ENCODE measurements at places on chromosomes 11 and 22.

DNA sequence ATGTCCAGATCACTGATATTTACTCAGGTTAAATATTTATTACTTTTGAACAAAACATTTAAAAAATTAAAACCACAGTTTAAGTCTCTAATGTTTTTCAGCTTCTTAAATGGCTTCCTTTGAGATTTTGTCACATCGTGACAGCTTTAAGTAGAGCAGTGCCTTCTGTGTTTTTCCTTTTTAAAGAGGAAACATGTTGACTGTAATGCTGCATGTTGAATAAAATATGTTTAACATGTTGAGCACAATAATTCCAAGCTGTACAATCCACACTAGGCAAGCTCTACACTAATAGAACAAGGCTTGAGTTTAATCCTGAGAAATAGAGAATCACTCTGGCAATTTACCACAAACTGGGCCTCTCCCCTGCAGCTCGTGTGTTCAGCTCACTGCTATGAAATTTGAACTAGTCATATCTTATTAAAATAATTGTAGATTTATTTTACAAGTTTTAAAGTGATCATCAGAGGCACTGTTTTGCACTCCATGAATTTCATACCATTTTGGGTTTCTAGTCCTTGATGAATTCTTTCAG, 368.3 kb downstream of the SOX6 start:
- DNase-seq = no peak

GRCh38 chr22:50244420-50245213, at the start of gene TUBGCP6:
TUBGCP6 (minus strand) TSS chr22:50245023; CDS start chr22:50244459, 564 bp downstream.
- DNase-seq = peak; percentile 93

DNA sequence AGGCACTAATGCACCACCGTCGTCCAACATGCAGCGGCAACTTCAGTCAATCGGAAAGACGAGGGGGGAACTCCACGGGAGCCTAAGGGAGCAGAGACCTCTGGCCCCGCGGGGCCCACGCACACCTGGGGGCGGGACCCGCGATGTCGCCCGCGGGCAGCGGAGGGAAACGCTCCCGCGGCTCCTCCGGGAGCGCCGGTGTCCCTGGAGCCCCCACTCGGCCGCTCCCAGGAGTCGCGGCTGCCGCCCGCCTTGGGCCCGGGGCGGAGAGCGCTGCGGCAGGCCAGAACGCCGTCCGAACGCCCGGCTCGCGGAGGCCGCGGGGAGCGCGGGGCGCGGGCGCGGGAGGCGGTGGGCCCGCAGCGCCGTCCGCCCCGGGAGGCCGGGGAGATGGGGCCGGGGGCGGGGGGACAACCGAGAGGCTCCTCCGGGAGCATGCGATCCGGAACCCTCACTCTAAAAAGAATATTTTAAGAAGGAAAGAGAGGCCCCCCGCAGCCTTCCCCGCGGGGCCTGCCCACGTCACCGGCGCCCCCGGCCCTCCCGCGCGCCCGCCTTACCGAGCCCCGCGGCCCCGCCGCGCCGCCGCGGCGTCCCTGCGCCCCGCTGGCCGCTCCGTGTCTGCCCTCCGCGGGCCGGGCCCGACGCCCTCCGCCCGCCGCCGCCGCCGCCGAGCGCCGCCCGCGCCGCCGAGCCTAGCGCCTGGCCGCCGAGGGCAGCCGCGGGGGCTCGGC, 86.6 kb upstream of the ARHGAP32 start:
- DNase-seq = no peak

GRCh38 chr11:40514124-40514523, 945.3 kb downstream of the LRRC4C start:
- DNase-seq = no peak

DNA sequence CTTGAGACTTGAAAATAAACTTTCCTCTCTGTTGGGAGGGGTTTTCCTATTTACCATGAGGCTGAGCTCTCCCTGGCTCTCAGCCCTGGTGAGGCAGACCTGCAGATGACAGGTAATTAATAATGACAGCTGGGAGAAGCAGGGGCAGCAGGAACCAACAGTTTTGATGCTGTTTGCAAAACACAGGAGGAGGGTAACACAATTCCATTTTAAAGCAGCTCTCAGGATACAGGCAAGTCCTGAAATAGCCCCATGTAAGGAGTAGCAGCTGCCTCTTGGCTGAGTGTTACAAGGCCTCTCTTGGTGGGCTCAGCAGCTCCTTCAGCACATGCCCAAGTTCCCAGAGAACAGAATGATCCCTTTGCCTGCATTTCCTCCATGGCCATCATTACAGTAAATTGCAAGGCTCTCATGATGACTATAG, 13.3 kb downstream of the PARVA start:
- no peak for DNase-seq

GRCh38 chr22:28155808-28156207, 236.8 kb upstream of the PITPNB start:
- DNase-seq = no peak

- no peak for DNase-seq
These were observed 647 bp upstream of the ZW10 start for GRCh38 chr11:113774174-113774503.

GRCh38 chr11:47986219-47986618, 5.9 kb downstream of the PTPRJ start:
- no peak for DNase-seq

- no peak for DNase-seq
These were observed 1.8 kb downstream of the TLCD5 start for GRCh38 chr11:120326845-120327281.

DNA sequence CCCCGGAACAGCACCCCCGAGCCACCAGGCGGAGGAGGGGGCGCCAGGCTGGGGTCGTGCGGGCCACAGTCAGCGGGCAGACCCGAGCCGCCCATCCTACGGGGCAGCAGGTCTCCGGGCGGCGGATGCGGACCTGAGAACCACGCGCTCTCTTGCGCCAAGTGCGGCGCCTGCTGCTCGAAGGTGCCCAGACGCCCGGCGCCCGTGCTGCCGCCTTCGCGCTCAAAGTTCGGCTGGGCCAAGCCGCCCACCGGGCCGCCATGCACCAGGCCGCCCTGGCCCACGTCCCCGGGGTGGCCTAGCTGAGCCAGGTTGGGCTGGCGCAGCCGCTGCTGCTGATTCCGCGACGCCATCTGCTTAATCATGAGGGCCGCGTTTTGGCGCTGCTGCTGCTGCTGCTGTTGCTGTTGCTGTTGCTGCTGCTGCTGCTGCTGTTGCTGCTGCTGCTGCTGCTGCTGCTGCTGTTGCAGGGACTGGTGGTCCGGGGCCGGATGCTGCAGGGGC, 3.0 kb downstream of the MN1 start:
- DNase-seq = no peak

GRCh38 chr11:63667995-63668795, 3.0 kb downstream of the ATL3 start:
- DNase-seq = no peak

DNA sequence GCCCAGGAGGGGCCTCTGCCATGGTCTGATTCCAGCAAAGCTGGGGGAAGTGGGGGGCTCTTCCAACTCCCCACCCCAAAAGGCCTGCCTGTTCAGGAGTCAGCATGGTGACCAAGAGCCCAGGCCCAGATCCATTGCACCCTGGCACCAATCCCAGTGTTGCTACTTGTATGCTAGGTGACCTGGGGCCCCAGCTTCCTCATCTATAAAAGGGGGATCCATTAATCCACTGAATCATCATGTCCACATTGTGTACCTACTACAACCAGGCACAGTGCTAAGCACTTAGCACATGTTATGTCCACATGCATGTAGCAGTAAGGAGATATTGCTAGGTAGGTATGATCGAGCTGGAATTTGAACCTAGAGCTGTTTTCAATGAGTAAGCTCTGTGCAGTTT, 2.0 kb downstream of the SYT12 start:
- no peak for DNase-seq

- DNase-seq = no peak
These were observed 65.9 kb downstream of the PRR5L start for GRCh38 chr11:36361901-36362391.

- DNase-seq = no peak
These were observed 48.8 kb upstream of the ZC3H12C start for GRCh38 chr11:110044226-110044968.

DNA sequence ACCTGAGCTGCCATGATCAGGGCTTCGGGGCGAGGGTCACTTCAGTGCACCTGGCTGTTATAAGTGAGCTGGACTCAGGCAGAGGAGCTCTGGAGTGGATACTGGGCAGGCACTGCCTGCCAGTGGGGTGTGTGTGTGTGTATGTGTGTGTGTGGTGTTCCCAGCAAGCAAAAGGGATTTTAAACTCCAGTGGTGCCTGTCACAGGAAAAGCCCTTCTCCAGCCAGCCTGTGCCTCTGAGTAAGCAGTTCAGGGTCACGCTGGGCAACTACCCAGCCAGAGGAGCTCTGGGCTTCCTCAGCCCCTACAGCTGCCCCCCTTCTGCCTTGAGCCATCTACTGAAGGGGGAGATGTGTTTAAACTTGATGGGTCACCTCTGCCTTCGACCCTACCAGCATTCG, 109.0 kb downstream of the OSBP2 start:
- DNase-seq = no peak

- no peak for DNase-seq
These were observed 1007.0 kb downstream of the BRD1 start for GRCh38 chr22:48820481-48821345.

- no peak for DNase-seq
These were observed 396 bp downstream of the NPAT start for GRCh38 chr11:108221911-108222573.

GRCh38 chr11:827897-828192, at the start of gene CRACR2B:
CRACR2B (plus strand) TSS chr11:827919; CDS start chr11:828608, 689 bp downstream.
- DNase-seq = no peak

DNA sequence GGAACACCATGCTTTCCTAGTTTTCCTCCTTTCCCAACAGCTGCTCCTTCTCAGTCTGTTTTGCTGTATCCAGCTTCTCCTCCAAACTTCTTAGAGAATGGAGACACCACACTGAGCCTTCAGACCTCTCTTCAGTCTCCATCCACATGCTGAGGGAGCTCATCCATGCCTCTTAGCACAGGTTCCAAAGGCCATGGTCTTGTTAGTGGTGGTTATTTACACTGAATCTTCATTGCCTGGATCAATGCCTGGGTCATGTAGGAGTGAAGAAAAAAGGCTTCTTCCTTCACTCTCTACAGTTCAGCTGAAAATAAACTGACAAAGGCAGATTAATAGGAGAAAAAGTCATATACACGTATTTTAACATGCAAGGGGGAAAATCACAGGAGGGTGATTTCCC, 3.1 kb upstream of the SAA4 start:
- DNase-seq = no peak

GRCh38 chr11:92050305-92050704, 174.3 kb upstream of the FAT3 start:
- DNase-seq = no peak

Measured in activated CD4-positive, CD25-positive, alpha-beta regulatory T cell treated with anti-CD3 and anti-CD28 coated beads, Interleukin-2, amount 50 U/mL, for 72 hours (primary cell).